Keratinocyte (primary cell): ENCODE measurements at places on chromosomes 1 and 21.
A peak's percentile ranks its signal among the peaks of the same experiment; 100 is the strongest.

DNA sequence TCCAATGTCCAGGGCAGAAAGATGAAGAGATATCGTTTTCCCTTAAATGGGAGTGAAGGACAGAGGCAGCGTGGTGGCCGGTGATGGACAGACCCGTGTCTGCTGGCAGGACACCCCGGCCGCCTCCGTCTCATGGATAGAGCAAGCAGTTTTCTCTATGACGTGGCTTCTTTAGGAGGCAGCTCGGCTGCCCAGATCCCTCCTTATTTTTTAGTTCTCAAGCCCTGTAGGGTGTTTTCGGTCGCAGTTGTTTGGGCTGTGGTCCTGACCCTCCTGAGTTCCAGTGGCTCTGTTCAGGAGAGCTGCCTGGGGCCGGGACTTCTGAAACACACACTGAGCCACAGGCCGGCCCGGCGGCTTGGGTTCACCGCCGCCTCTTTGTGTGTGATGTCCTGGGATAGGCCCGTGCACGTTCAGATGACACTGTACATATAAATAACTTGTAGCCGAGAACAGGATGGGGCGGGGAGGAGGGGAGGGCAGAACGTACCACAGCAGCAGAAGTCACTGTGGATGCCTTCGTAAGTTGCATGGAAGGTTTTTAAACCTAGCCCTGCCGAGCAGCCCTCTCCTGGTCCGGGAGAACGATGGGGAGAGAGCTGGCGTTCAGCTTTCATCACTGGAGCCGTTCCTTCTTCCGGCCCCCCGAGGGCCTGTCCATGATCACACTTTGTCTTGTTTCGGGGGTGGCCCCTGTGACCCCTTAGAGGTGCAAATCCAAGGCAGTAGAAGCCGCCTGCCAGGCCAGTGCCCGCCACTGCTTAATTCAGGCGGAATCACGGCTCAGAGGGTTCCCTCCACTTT lies 65.2 kb downstream of the SIK1 start:
- peak; percentile 66 for DNase-seq

DNA sequence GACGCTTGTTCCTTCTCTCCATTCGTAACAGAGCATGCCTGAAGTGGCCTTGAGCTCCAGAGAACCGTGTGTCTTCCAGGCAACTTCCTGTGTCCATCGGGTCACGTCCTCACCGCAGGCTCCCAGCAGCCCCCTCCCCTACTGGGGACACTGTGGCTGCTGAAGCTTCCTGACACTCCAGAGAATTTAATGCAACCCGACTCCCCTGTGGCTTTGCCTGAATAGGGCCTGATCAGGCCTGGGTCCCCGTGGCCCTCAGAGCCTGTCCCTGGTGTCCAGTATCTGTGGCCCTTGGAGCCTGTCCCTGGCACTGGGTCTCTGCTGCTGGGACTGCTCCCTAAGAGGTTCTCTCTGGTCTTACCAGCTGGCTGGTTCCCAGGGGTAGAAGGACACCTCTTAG lies 219.7 kb upstream of the VAMP3 start:
- no peak for DNase-seq

GRCh38 chr1:233313434-233314155 lies 13.9 kb upstream of the MAP3K21 start:
- no peak for DNase-seq

DNA sequence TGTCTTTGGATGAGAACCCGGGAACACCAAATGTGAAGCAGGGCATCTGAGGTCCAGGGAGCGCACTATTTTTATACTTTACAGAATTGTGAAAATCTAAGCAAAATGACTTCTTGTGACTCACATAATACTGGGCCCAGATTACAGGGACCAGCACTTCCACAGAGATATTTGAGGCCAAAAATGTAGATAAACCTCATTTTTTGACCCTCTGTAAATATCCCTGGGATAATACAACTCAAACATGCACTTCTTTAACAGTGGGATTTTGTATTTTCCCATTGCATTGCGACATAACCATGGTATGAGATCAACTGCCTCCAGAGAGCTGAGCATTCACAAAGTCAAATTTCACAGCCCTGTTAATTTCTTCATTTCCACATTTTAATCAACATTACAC lies 289.4 kb upstream of the ADGRL4 start:
- no peak for DNase-seq

- no peak for DNase-seq
These were observed 158.6 kb downstream of the PGBD5 start for GRCh38 chr1:230267338-230268065.

DNA sequence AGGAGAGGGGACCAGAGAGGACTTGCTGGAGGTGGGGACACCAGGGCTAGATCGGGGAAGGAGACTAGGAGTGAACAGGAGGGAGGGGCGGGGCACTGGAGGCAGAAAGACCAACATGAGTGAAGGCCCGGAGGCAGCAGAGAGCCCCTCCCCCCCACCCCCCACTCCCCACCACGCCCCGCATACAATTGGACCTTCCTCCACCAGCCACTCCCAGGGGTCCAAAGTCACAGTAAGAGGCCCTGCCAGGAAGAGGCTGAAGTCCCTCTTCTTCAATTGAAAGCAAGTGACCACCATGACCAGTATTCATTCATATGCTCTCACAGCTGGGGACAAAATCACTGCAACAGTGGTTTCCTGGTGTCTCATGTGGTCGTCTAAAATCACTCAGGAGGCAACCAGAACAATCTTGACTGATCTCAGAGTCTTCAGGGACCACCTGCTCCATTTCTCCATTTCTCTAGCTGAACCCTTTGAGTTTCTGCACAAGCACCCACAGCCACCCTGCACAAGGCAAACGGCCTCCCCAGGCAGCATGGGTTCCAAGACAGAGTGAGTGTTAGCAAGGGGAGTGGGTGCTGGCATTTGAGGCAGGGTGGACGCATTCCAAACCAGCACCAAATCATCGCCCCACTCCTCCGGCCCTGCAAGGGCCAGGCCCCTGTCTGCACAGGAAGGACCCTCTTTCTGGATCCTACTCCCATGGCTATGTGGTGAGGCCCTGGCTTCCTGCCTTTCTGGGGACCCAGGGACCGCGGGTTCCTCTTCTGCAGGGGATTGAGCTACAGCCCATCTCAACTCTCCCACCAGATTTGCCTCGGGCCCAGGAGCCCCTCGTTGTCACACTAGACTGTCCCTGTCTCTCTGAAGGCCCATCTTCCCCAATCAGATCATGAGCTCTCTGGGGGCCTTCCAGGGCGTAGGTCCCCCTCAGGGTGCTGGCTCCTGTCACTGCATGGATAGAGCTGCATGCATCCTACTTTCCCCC lies 17.0 kb downstream of the LAPTM5 start:
- DNase-seq = no peak

GRCh38 chr1:167482184-167482583 lies 36.1 kb downstream of the CD247 start:
- DNase-seq = no peak

- DNase-seq = no peak
These were observed 36.1 kb upstream of the RUNX3 start for GRCh38 chr1:24966121-24966723.

- DNase-seq = no peak
These were observed 31.7 kb downstream of the ELK4 start for GRCh38 chr1:205600085-205600484.

DNA sequence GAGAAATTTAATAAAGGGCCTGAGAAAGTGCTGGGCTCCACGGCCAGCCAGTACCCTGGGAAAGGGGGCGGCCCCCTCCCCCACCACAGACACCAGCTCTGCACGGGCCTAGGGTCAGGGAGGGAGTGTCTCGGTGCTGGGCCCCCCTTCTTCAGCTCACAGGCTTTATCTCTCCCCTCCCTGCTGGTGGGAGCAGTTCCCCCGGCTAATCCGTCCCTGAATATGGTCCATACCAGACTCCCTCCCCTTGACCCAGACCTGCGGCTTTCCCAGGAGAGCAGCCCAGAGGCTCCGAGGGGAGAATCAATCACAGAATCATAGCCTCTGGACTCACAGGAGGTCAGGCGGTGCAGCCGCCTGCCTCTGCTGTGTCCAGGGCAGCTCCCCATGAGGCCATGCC lies 26.0 kb upstream of the RSPO1 start:
- no peak for DNase-seq

- DNase-seq = no peak
These were observed 148.1 kb downstream of the NRIP1 start for GRCh38 chr21:14916676-14917141.

DNA sequence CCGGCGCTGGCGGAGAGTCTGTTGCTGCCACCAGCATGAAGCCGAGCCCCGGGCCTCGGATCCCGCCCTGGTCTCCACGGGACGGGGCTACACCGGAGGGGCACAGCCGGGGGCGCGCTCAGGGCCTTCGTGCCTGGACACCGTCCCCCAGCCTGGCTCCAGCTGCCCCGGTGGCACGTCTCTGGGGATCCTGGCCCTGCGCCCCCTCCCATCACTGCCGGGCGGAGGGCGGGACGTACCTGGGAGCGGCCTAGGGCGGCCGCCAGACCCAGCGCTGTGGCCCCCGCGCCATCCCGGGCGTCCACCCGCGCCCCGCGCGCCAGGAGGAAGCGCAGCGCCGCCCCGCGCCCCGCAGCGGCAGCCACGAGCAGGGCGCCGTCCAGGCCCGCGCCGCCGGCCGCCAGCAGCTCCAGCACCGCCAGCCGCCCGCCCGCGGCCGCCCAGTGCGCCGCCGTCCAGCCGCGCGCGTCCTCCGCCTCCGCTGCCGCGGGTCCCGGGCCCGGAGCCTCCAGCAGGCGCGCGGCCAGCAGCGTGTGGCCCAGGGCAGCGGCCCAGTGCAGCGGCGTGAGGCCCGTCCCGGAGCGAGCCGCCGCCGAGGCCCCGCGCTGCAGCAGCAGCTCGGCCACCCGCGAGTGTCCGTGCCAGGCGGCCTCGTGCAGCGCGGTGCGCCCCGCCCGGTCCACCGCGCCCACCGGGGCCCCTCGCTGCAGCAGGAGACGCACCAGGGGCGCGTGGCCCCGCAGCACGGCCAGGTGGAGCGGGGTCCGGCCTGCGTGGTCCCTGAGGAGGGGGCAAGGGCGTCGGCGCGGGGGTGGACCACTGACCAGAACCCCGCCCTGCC lies 1.0 kb downstream of the ANKRD65 start:
- DNase-seq = no peak

GRCh38 chr1:54310439-54311328 lies 95.5 kb downstream of the SSBP3 start:
- no peak for DNase-seq

GRCh38 chr1:237016626-237017025 lies 12.4 kb upstream of the MT1HL1 start:
- no peak for DNase-seq

GRCh38 chr21:43767984-43768867 lies 7.9 kb downstream of the CSTB start:
- peak; percentile 66 for DNase-seq

- no peak for DNase-seq
These were observed 1.2 kb downstream of the AGPAT3 start for GRCh38 chr21:43866260-43866629.

DNA sequence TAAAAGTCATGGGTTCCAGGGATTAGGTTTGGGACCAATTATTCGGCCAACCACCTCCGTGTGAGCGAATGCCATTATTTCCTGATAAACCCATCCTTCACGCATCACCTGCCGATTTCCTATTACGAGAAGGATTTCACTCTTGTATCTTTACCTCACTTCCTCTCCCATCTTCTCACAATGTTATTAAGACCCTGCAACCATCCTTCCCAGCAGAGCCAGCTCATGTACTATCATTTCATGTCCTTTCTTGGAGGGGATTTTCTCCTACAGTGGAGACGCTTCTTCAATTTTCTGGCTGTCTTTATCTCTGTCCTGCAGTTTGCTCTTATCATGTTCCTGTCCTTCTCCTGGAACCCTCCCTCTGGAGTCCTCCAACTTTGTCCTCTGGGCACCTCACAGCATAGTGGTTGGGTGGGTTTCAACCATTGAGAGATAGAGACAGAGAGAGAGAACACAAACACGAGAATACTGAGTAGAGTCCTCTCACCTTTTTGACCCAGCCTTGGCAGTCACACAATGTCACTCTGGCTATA lies 192.2 kb downstream of the DYRK1A start:
- DNase-seq = no peak

- DNase-seq = no peak
These were observed 263.5 kb downstream of the SETD4 start for GRCh38 chr21:35796844-35797243.

DNA sequence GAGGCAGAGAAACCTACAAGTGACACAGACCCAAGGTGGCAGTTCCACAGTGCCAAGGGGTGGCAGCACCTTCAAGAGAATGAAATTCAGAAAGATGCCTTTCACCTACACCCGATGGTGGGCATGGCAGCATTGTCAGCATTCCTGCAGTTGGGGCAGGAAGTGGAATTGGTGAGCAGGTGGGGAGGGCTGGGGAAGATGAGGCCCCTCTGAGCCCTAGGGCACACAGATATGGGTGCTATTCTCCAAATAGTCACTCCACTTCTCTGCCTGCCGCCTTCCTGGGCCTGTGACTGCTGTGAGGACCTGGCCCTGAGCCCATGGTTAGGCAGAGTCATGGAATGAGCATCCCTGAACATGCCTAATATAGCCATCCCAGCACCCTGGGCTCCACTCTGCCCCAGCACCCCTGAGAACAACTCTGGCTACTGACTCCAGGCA lies 8.3 kb downstream of the SHISA4 start:
- no peak for DNase-seq

DNA sequence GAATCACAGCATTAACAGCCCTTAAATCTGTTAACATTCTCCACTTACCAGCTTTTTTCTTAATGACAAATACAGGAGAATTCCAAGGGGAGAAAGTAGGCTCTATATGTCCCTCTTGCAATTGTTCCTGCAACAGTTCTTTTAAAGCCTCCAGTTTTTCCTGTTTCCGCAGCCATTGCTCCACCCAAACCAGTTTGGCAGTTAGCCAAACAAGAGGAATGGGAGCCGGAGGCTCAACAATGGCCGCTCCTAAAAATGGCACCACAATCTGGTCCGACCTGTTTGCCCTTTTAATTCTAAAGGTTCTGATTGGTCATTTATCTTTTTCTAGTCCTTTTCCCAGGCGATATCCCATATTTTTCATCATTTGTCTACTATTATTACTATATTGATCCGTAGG lies 14.0 kb upstream of the L1TD1 start:
- no peak for DNase-seq

DNA sequence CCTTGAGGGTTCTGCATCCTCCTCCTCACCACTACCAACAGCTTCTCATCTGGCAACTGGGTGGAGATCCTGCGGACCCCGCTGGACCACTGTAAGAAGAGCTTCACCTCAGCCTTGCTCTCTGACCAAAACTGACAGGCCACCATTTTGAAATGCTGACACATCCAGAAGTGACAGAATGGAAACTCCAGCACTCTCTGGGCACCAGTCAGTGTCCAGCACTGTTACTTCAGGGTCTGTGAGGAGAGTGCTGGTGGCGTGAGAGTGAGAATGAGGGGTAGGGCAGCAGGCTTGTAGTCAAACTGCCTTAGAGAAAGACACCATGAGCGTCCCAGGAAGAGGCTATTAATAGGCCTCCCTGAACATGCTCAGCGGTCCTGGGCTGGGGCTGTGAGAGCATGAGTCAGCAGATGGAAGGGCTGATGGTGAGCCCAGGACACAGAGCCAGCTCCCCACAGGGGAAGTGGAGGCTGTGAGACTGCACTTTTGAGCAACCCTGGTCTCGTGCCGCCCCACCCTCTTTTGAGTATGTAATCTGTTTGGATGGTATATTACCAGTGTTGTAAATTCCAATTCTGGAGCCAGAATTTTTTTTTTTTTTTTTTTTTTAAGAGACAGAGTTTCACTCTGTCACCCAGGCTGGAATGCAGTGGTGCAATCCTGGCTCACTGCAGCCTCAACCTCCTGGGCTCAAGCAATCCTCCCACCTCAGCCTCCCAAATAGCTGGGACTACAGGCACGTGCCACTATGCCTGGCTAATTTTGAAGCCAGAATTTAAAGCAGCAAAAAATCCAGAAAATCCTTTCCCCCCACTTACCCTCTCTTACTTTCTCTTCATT lies 34.4 kb upstream of the SLC30A1 start:
- no peak for DNase-seq
